Kidney capillary endothelial cell (primary cell): ENCODE measurements at places on chromosomes 11 and 22.

DNA sequence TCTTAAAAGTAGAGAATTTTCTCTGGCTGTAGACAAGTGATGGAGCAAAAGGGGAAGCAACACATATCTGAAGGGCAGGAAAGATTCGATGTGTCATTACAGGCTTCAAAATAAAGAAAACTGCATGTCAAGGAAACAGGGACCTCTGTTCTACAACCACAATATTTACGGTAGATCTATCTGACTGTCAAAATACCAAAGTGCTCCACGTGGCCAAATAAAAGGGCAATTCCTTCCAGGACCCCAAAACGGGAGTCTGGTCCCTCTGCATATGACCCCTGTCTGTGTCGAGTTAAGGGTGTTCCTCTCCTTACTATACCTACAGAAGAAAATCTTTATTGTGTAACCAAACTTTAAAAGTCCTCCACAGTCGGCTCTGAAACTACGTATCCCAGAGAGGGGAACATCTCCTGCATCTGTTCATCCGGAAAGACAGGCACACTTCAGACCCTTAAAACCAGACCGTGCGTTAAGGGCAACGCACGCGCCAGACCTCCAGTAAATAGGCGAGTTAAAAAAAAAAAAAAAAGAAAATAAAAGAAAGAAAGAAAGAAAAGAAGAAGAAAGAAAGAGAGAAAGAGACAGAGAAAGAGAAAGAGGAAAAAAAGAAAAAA lies 756 bp downstream of the CLNS1A start:
- no peak for DNase-seq

GRCh38 chr11:19426011-19426755 lies 185.4 kb upstream of the E2F8 start:
- no peak for DNase-seq

DNA sequence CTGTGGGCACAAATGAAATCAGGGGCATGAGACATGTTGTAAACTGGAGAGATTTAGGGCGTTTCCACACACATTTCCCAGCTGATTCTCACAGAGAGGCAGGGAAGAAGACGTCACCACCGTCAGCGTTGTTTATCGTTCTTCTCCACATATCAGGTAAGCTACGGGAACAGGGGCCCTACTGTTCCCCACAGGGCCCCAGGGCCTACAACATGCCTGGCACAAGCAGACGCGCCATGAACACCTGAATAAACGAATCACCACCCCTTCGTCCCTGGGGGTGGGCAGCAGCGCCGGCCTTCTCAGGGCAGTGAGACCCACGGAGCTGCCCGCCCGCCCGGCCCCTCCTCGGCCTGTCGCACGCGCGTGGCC lies 342 bp downstream of the EFCAB6 start:
- DNase-seq, result peak; percentile 7

DNA sequence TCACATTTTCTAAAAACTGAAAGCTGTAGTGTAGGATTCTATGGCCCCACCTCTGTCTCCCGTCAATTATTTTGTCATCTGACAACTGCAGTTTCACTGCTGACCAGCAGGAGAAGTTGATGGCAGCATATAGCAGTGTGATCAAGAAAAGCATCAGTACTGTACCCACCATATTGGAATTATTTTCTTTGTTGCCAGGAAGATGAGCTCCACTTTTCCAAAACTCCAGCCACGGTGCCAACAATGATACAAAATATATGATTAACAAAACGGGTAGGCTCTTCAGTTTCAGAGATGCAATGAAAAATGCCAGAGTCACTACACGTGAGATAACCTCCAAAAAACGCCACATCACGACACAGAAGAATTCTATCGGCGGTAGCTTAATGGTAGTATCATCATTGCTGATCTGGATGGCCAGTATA lies 41.3 kb downstream of the XKR3 start:
- no peak for DNase-seq

- DNase-seq, result no peak
Measured at GRCh38 chr11:12319461-12319951, 57.9 kb upstream of the PARVA start.

- DNase-seq, result no peak
Measured at GRCh38 chr22:30816413-30816812, 121.7 kb downstream of the OSBP2 start.

GRCh38 chr22:39244496-39245129 lies at the start of gene PDGFB:
Gene PDGFB (minus strand): TSS chr22:39244982. CDS start chr22:39243963, 1,019 bp downstream.
- DNase-seq, result peak; percentile 80

- DNase-seq, result no peak
Measured at GRCh38 chr11:102361086-102362031, 14.3 kb downstream of the BIRC2 start.

DNA sequence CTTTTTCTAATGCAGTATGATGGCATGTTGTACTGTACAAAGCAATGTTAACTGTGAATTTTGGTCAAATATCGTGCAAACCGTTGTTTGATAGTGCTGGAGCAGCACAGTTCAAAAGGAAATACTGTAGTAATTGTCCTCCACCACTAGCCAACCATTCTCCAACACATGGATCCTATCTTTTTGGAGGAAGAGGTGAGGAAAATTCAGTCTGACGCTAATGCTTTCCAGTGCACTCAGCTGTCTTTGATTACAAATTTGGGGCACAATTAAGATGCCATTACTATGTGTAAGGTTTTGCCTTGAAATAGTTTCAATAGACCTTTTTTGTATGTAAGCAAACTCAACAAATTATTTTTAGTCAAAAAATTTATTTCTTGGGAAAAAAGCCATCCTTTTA lies 240.5 kb upstream of the CCDC179 start:
- no peak for DNase-seq
